NCI-H446 treated with DMSO at 0.1 percent for 48 hours (cell line): ENCODE measurements at places on chromosomes 5 and 9.

DNA sequence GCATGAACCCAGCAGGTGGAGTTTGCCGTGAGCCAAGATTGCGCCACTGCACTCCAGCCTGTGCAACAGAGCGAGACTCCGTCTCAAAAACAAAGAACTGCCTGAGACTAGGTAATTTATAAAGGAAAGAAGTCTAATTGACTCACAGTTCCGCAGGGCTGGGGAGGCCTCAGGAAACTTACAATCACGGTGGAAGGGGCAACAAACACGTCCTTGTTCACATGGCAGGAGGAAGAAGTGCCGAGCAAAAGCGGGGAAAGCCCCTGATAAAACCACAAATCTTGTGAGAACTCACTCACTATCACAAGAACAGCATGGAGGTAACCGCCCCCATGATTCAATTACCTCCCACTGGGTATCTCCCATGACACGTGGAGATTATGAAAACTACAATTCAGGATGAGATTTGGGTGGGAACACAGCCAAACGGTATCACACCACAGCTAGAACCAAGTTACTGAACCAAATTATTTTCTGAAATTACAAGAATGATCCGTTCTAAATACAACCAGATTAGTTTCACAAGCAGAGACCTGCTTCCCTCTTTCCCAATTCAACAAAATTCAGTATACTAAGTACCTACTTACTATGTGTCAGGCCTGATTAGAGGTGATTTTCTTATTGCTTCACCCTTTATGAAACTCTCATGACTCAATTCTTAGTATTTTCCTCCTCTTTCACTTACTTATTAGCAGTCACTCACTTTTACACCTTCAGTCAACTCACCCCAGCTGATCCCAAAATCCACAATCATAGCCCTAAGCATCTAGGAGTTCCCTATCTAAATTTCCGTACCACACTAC, 8.4 kb downstream of the UBTD2 start:
- DNase-seq, result no peak

DNA sequence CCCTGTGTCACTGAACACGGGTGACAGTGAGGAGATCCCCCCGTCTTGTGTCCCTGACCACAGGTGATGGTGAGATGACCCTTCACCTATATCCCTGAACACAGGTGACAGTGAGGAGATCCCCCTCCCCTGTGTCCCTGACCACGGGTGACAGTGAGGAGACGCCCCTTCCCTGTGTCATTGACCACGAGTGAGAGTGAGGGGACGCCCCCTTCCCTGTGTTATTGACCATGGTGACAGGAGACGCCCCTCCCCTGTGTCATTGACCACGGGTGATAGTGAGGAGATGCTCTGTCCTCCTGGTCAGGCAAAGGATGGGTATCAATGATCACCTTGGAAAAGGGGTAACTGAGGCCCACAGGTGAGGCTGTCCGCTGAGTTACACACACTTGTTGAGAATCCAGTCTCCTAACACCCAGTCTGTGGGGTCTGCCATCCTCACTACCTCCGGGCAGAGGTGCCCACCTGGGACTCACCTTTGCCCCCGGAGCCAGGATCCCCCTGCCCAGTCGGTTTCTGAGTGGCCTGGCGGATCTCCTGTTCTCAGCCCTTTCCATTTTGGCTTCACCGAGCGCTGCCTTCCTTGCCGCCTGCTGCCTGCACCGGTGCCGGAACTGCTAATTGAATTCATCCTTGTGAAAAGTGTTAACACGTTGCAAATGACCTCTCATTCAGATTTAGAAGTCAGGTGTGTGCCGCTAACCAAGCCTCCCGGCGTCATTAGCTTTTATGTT, 68.2 kb upstream of the BARHL1 start:
- no peak for DNase-seq

DNA sequence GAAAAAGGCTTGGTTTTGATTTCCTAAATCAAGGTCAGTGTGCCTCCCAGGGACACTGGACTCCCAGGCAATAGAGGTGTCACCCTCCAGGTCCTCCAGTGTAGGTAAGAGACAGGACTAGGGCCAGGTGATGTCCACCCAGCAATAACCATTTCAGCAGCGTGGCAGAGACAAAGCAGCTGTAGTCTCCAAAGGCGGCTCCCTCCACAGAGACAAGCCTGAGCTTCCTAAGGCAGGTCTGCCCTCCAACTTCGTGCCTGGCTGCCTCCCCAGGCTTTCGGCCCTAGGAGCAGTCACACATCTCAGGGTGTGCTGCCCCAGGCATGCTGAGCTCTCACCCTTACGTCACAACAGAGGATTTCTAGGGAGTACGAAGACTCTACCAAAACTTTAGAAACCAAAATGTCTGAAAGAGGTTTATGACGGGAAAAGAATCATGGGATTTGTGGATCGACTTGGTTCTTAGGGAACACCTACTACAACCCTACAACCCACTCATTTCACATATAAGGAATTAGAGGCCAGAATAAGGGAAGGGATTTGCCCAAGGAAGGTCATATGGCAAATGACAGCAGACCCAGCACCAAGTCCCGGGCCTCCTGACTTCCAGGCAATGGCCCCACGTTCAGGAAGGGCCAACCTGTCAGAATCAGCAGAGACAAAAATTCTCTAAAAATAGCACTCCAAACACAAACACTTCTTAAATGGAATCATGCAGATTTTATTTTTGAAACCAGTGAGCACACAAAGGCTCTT, 105.5 kb downstream of the KLHL3 start:
- DNase-seq, result no peak

DNA sequence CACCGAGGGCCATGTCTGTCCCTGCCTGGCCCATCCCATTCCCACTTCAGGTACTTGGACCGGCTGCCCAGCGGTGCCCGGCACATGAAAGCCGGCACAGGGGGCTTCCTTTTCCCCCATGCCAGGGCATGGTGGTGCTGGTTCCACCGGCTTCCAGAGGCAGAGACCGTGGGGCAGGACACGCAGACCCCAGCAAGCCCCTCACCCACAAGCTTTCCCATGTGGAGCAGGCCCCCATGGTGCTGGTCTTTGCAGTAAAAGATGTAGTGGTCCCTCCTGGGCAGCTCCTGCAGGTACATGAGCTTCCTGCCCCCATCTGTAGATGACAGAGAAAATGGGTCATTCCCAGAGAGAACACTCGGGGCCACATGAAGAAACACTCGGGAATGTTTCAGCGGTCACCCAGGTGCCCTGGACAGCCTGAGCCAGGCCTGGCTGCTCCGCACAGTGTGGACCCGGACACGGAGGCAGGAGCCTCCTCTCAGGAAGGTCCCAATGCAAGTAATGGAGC, 2.0 kb downstream of the OBP2B start:
- DNase-seq, result no peak
